NCI-H226 (cell line): ENCODE measurements at places on chromosomes 1 and 21.

- DNase-seq, result no peak
Observed at GRCh38 chr1:231734417-231734816, 107.8 kb downstream of the DISC1 start.

DNA sequence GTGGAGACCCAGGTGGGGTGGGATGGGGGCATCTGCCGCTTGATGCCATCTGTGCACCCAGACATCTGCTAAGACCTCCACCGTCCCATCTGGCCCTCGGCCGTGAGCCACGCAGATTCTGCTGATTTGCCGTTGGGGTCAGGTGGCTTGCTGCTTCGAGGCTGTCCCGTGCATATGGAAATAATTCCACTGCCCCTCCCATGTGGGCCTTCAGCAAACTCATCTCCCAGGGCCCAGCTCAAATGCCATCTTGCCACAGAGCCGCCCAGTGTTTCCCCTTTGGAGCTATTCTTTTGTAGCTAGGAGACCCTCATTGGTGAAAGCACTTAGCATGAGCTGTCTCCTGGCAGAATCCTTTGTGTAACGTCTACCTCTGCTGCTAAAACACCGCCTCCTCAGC is 99.8 kb downstream of the KAZN start:
- DNase-seq, result no peak

DNA sequence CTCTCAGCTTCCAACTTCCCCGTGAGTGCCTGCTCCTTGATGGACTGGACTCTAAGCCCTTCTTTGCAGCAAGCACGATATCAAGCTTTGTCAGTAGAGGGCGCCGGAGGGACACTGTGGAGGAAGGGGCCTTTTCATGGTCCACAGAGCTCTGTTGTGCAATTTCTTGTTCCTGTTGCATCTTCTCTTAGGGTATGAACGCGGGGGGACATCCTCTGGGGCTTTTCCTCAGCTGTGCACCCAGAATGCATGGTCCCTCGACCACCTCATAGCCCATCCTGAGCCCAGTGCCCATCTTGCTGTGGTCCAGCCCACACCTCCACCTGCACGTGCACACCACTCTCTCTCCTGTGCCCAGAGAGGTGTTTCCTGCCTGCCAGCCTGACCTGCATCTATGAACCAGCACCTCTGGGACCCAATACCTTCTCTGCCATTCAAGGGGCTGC is 556.8 kb downstream of the PTPRU start:
- peak; percentile 48 for DNase-seq

DNA sequence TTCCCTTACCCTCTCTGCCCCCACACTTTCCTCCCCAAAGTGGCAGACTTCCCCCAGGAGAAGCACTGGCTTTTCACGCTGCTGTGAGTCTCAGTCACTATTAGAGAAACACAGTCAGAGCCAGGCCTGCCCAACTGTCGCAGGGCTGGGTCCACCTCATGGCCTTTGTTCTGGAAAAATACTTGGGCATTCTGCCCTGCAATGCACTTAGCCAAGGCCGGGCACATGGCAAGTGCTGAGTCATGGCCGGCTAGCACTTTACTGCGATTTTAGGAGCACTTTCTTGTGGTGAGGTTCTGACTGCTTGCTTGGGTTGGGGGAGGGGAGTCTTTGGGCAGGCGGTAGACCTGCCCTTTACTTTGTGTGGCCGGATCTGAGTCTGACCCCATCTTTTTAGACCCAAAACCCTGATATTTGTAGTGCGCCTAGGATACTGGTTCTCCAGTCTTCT is 7.7 kb downstream of the EPHX1 start:
- DNase-seq, result peak; percentile 59

DNA sequence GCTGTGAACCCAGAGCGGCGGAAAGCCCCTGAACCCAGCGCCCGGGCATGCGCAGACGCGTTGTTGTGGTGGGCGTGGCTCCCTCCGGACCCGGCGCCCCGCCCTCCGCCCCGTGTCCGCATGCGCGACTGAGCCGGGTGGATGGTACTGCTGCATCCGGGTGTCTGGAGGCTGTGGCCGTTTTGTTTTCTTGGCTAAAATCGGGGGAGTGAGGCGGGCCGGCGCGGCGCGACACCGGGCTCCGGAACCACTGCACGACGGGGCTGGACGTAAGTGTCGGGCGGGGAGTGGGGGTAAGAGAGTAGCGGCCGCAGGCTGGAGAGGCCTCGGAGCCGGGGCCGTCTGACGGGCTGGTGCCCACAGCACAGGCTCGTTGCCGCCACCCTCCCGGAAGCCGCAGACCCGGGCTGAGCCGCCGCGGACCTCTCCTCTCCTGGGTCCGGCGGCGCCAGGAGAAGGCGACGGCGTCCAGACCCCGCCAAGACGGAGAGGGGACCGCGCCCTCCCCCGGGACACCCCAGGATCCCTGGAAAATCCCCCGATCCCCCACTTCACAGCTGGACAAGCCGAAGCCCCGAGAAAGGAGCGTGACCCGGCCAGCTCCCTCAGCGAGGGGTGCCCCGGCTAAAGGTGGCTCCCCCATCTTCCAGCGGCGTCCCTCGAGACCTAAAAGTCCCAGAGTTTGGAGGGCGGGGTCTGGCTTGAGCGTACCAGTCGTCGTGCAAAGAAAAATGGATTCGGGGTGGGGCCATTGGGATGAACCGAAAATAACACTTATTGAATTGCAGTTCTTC is at the start of gene TMEM50A:
TMEM50A (plus strand) TSS at position 147 of the 794 bp plus-strand sequence. CDS start 2,153 bp downstream, outside the sequence.
- peak; percentile 72 for DNase-seq

GRCh38 chr1:153566414-153567371 is 1.0 kb upstream of the S100A2 start:
- peak; percentile 98 for DNase-seq

GRCh38 chr1:117059678-117060440 is at the start of gene TTF2:
TSS of gene TTF2 (plus strand) at chr1:117060326. CDS start at chr1:117060347, 21 bp downstream.
- peak; percentile 98 for DNase-seq
